ENCODE measurements at places on chromosomes 3 and 15. TPM values are rescaled to one million over a fixed set of nuclear protein-coding genes. Genes with fewer than 3 reads are reported as not detected.

DNA sequence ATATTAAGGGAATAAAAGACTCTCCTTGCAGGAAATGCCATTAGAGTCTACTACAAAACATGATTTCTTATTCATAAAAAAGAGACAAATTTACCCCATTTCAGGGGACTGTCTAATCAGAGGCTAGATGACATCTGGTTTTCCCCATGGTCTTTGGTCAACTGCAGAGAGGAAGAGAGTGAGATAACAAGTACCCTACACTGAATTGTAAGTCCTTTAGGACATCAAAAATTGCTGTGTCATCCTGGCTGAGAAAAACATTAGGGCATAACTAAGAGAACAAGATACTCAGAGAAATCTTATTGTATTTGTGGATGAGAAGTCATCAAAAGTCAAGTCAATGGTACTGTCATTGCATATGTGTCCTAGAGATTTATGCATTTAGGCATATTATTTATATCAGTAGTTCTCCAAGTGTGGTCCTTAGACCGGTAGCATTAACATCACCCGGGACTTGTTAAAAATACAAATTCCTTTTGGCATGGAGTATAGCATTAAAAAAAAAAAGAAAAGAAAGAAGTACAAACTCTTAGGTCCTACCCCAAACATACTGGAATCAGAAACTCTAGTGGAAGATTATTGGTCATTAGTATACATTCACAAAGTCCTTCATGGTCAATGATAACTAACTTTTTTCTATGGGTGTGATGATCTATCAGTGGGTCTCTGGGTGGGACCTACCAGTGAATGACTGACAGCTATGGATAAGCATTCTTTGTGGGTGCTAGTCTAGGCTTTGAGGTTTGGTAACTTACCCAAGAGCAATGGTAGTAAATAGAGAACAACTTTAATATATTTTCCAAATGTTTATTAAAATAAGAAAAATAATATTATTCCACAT lies 29.0 kb upstream of the TBC1D5 start:
- no peaks in the 10 kb centered on the region for H3K27me3 ChIP-seq
- no peaks in the 10 kb centered on the region for H3K4me1 ChIP-seq
- no peak overlapping the region for H3K27ac ChIP-seq
- H3K36me3 ChIP-seq: no peaks in the 10 kb centered on the region
- DNase-seq: no peak

DNA sequence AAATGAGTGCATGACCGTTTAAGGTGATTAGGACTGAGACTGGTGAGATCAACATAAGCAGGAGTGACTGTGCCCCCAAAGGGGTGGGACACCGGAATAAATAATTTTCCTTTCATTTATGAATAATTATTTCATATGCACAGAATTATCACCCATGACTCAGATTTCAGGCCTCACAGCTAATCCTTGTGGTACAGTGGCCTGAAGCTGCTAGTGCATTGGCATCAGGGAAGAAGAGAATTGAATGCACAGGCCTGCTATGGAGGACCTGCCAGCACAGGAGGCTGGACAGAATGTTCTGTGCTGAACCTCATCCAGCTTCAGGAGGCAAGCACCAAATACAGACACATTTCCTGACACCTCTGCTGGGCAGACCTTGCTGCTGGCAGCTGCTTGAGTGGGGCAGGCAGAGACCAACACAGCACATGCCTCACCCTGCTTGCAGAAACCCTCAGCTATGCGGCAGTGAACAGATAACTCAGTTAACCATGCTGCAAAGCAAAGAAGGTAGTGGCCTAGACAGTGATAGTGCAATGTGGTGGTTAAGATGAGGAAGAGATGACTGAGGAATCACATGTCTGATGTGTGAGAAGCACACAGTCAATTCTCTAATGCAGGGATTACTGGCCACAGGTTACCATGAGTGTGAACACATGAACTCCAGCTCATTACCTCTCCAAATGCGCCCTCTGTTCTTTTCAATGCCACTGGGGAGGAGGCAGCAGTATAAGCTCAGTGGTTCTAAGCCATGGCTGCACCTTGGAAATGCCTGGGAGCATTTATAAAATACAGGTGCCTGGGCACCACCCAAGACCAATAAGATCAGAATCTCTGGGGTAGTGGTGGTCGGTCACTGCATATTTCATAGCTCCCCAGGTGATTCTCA lies 68.1 kb upstream of the SCN5A start:
- no peak overlapping the region for H3K27ac ChIP-seq
- H3K27me3 ChIP-seq: no peaks in the 10 kb centered on the region
- H3K36me3 ChIP-seq: no peaks in the 10 kb centered on the region
- H3K4me1 ChIP-seq: no peaks in the 10 kb centered on the region
- H3K4me3 ChIP-seq: no peak overlapping the region
- DNase-seq: no peak

DNA sequence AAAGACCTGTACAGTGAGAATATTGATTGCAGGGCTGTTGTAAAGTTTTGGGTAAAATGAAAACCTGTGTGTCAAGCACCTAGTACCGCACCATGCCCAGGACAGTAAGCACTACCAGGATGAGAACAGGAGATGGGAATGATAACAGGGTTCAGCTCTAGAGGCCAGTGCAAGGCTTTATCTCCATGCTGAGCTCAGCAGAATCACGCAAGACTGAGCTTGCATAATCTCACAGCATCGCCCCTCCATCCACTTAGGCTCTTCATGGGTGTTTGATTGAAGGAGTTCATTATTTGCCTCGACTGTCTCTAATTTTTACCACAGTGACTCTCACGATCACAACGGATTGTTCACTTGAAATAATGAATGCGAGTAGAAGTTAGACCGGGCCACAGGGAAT lies 2.9 kb downstream of the ATP13A5 start:
- DNase-seq: no peak
- H3K4me3 ChIP-seq: no peak overlapping the region
- H3K4me1 ChIP-seq: no peaks in the 10 kb centered on the region
- H3K27ac ChIP-seq: no peak overlapping the region
- H3K27me3 ChIP-seq: no peaks in the 10 kb centered on the region

DNA sequence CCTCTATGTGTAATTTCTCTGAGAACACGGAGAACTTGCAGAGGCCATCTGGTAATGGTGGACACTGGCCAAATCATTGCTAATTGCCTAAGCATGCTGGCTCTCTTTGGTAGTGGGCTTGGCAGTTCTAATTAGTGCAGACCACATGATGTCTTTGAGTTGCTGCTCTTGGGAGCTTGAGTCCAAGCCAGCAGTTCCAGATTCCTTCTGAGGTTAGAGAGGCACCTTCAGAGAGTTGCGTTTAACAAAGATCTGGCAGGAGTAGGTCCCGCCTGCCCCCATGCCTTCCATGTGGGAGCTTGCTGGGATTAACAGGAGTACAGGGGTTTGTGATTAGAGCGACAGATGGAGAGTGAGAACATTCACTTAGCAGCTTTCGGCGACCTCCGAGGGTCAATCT lies 449.0 kb upstream of the LMCD1 start:
- H3K4me1 ChIP-seq: no peaks in the 10 kb centered on the region
- no peak for DNase-seq
- no peaks in the 10 kb centered on the region for H3K27me3 ChIP-seq
- H3K27ac ChIP-seq: no peak overlapping the region
- H3K4me3 ChIP-seq: no peak overlapping the region

GRCh38 chr15:33963831-33964664 lies 4.2 kb upstream of the CHRM5 start:
- H3K4me1 ChIP-seq: no peaks in the 10 kb centered on the region
- H3K4me3 ChIP-seq: no peak overlapping the region
- H3K36me3 ChIP-seq: no peaks in the 10 kb centered on the region
- DNase-seq: no peak
- H3K27ac ChIP-seq: no peak overlapping the region

- no peaks in the 10 kb centered on the region for H3K27me3 ChIP-seq
- H3K4me3 ChIP-seq: peak overlapping the region; percentile 46
- H3K27ac ChIP-seq: peak overlapping the region; percentile 68
- H3K4me1 ChIP-seq: peaks cover 13% of the 10 kb centered on the region
These were observed 27.6 kb upstream of the RAB7A start for GRCh38 chr3:128698211-128699047.

DNA sequence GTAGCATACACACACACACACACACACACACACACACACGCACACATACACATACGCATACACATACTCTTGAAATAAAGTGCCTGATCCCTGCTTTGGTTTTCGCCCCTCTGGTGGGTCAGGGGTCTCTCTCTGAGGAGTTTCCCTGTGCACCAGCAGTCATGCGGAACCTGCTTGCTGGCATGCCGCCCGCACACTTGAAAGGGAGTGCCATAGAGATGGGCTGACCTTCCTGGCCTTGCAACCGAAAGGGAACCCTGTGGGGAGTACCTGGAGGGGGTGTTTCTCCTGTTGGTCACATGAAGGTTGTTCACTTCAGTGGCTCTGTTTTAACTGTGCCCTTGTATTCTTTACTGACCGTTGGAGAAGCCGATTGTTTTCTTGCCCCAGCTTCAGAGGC lies 752.3 kb downstream of the NR2F2 start:
- peaks cover 11% of the 10 kb centered on the region for H3K4me1 ChIP-seq
- H3K36me3 ChIP-seq: no peaks in the 10 kb centered on the region
- H3K27me3 ChIP-seq: no peaks in the 10 kb centered on the region
- no peak overlapping the region for H3K27ac ChIP-seq
- peak; percentile 57 for DNase-seq

GRCh38 chr15:48426044-48426443 lies 94.8 kb downstream of the DUT start:
- H3K4me1 ChIP-seq: no peaks in the 10 kb centered on the region
- H3K27me3 ChIP-seq: no peaks in the 10 kb centered on the region
- no peak for DNase-seq

DNA sequence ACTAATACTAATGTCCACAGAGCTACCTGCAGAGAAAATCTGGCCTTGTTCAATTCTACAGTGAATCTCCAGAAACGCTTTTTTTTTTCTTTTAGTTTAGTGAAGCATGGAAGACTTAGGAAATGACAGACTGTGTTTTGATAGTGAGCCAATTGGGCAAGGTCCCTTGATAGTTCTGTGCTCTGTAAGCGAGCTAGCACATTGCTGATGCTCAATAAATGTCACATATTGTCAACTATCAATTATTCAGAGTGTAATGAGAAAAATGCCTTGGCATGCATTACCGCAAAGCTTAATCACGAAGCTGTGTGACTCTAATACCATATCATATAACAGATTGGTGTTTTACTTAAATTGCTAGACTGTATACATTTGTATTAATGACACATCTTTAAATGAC lies 5.2 kb upstream of the C3orf85 start:
- no peak for DNase-seq
- H3K4me3 ChIP-seq: no peak overlapping the region
- no peaks in the 10 kb centered on the region for H3K27me3 ChIP-seq
- H3K36me3 ChIP-seq: no peaks in the 10 kb centered on the region
- no peaks in the 10 kb centered on the region for H3K4me1 ChIP-seq
- H3K27ac ChIP-seq: no peak overlapping the region

- H3K4me3 ChIP-seq: no peak overlapping the region
- H3K36me3 ChIP-seq: no peaks in the 10 kb centered on the region
- H3K4me1 ChIP-seq: no peaks in the 10 kb centered on the region
These were observed 76.2 kb downstream of the IMPG2 start for GRCh38 chr3:101244212-101244575.

DNA sequence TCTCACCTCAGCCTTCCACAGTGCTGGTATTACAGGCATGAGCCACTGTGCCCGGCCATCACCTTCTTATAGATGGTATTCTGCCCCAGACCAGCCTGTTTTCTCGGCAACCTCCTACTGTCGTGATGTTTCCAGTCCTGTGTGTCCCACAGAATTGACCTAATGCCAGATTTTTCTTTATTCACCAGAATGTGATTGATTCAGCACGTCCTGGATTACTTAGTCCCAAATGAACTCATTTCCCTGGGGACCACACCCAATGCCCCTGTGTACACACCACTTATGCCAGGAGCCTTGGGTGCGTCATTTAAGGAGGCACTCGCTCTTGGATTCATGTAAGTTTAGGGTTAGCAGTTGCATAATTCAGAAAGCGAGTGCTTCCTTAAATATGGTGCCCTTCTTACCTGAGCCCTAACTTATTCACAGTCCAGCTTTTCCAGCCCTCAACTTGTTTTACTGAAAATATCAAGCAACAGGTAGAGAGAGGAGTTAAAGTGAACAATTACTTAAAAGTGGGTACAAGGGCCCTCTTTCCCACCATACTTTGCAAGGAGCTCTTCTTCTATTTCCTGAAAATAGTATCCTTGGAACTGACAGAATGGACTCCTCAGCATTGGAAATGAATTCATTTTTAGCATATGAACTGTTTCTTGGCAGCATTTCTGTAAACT lies 64.6 kb upstream of the UBE2E1 start:
- peaks cover 47% of the 10 kb centered on the region for H3K4me1 ChIP-seq
- no peaks in the 10 kb centered on the region for H3K36me3 ChIP-seq
- H3K27me3 ChIP-seq: no peaks in the 10 kb centered on the region
- no peak overlapping the region for H3K4me3 ChIP-seq

- no peak for DNase-seq
- no peaks in the 10 kb centered on the region for H3K36me3 ChIP-seq
- no peak overlapping the region for H3K4me3 ChIP-seq
- H3K4me1 ChIP-seq: peaks cover 33% of the 10 kb centered on the region
These were observed 128.4 kb downstream of the CTNNB1 start for GRCh38 chr3:41327718-41328117.

DNA sequence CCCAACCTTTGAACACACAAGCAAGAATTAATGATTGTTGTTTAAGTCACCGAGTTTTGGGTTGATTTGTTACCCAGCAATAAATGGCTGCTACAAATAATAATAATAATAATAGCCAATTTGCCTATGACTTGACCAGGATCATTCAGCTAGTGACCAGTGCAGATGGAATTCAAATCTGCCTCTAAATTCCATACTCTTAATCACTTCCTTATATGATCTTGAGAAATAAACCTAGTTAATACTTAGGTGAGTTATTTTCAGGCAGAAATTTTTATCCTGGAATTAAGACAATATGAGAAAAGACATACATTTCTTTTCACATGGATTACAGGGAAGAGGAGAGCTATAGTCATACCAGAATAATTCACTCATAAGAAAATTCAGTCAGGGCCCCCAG lies 116.0 kb upstream of the GALNT15 start:
- no peaks in the 10 kb centered on the region for H3K36me3 ChIP-seq
- H3K27ac ChIP-seq: peak overlapping the region; percentile 61
- no peak overlapping the region for H3K4me3 ChIP-seq
- no peaks in the 10 kb centered on the region for H3K27me3 ChIP-seq

SLC9A9 gene
- total RNA-seq: 19.6 TPM

TMEM212 gene
- total RNA-seq: not detected

GPR62 gene
- 1.8 TPM for total RNA-seq

ANXA2 gene
- 436 TPM for total RNA-seq

EPHB1 gene
- total RNA-seq: 5.5 TPM

LRRC49 gene
- 8.3 TPM for total RNA-seq

HHATL gene
- 64.1 TPM for total RNA-seq

RPS17 gene
- 3,226 TPM for total RNA-seq

KCNMB2 gene
- not detected for total RNA-seq

SLC2A2 gene
- total RNA-seq: not detected

GNAT1 gene
- total RNA-seq: not detected

All from thyroid gland (tissue), 4 donors.